Stimulated activated CD8-positive, alpha-beta memory T cell treated with anti-CD3 and anti-CD28 coated beads, Interleukin-4, amount 100 ng/mL, for 4 hours (primary cell): ENCODE measurements at places on chromosomes 4 and X.

- DNase-seq, result no peak
These were observed 2.0 kb downstream of the C4orf51 start for GRCh38 chr4:145681956-145682355.

GRCh38 chrX:2608638-2609430 is 82.3 kb upstream of the CD99 start:
- DNase-seq, result peak; percentile 74

- DNase-seq, result no peak
These were observed 10.9 kb downstream of the LRBA start for GRCh38 chr4:151004222-151004621.

DNA sequence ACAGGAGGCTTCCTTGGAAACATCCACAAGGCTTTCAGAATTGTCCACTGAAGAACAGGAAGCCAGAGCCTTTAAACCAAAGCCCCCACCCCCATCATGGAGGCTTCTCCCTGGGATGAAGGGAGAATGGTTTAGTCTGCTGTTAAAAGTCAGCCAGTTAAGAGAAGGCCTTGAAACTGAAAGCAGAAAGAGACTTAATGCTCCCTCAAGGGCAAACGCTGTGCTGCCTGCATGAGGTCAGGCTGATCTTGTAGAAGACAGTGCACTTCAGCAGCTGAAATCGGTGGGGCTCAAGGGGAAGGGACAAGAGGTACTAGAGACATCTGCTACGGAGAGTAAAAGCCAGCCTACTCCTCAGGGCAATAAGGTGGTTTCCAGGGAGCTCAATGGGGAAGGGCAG is 69.0 kb downstream of the HPRT1 start:
- DNase-seq, result no peak

DNA sequence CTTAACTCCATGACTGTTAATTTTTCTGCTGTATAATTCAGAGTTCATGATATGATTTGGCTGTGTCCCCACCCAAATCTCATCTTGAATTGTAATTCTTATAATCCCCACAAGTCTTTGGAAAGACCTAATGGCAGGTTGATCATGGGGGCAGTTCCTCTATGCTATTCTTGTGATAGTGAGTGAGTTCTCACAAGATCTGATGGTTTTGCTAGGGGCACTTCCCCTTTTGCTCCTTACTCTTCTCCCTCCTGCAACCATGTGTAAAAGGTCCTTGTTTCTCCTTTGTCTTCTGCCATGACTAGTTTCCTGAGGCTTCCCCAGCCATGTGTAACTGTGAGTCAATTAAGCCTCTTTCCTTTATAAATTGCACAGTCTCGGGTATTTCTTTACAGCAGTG is 1751.9 kb downstream of the ARAP2 start:
- no peak for DNase-seq

GRCh38 chrX:42175843-42176242 is 252.5 kb upstream of the CASK start:
- DNase-seq, result no peak

- DNase-seq, result no peak
These were observed 132.7 kb downstream of the TMEM164 start for GRCh38 chrX:110135618-110136017.

GRCh38 chr4:1365271-1366178 is 18.5 kb downstream of the UVSSA start:
- DNase-seq, result no peak

DNA sequence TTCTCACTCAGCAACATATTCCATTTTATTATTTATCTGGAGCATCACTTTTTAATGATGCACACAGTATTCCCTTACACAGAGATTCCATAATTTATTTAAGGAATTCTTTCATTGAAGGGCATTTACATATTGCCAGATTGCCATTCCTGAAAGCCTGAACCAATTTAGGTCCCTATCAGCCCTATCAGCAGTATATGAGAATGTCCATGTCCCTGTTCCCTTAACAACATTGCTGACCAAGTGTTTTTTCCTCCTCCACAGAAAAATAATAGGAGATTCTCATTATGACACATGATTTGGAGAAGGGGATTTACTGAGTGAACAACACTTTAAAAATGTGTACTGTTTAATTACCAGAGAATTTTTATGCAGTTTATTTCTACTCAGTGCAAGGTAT is 90.1 kb upstream of the PHOX2B start:
- no peak for DNase-seq

DNA sequence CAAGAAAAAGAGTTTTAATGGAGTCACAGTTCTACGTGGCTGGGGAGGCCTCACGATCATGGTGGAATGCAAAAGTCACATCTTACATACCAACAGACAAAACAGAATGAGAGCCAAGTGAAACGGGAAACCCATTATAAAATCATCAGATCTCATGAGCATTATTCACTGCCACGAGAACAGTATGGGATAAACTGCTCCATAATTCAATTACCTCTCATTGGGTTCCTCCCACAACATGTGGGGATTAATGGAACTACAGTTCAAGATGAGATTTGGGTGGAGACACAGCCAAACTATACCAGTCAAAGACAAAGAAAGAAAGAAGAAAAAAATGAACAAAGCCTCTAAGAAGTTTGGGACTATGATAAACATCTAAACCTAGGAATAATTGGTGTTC is 158.9 kb downstream of the GC start:
- DNase-seq, result no peak

- DNase-seq, result no peak
These were observed 34.3 kb upstream of the ARMCX4 start for GRCh38 chrX:101450961-101451360.

DNA sequence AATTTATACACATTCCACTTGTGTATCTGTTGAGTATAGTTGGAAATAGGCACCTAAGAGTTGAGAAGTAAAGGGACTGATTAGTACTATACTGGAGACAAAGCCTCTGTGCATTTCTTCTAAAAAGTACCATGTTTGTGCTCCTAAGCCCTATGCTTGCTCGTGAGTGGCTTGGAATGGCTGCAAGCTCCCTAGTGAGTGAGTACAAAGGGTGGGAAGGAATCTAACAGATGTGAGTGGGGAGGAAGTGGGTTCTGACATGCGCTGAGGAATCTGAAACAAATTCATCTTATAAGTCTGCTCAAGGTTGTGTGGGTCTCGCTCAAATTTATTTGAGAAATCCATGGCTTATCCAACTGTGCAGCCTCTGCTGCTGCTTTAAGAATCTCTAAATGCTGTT is 13.3 kb downstream of the SPCS3 start:
- DNase-seq, result no peak

DNA sequence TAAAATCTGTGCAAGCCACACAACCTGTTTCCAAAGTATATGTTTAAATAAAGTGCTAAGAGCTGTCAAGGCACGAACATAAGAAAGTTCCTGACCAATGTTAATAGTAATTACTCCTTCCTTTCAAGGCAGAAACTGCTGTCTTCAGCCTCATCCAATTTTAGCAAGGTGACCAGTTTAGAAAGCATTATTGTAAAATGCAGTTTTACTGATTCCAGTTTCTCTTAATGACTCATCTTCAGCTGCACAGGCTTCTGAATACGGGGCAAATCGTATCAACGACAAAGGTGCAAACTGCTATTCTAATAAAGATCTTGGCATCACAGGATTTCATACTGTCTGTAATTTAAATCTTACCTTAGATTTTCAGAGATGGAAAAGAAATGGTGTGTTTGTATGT is 87.5 kb downstream of the PPP3CA start:
- no peak for DNase-seq

DNA sequence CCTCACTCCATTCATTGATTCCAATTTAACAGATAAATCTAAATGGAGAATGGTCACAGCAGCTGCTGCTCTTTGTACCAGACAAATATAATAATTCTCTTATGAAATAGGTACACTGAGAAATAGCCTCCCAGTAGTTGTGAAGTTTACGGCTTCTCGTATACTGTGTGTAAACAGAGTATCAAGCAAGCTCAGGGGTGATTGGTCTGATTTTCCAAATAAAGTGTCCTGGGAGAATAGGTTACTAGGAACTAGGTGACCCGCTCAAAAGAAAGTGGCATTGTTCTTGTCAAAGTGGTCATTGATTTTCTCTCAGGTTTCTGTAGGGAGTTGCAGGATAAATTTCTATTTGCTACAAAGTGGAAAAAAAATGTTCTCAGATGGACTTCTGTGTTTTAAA is 838.2 kb downstream of the RAPGEF2 start:
- DNase-seq, result no peak

DNA sequence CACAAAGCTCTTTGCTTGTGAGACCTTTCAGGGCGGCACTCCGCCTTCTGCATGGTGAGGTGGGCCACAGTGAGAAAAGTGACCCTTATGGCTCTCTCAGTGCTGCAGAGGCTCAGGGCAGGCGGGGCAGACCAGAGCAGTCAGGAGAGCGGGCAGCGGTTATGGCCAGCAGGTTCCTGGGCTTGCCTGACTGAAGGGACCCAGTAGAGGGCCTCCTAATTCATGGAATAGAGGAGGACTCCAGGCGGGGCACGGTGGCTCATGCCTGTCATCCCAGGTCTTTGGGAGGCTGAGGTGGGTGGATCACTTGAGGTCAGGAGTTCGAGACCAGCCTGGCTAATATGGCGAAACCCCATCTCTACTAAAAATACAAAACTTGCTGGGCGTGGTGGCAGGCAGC is 91.4 kb downstream of the CLNK start:
- no peak for DNase-seq

DNA sequence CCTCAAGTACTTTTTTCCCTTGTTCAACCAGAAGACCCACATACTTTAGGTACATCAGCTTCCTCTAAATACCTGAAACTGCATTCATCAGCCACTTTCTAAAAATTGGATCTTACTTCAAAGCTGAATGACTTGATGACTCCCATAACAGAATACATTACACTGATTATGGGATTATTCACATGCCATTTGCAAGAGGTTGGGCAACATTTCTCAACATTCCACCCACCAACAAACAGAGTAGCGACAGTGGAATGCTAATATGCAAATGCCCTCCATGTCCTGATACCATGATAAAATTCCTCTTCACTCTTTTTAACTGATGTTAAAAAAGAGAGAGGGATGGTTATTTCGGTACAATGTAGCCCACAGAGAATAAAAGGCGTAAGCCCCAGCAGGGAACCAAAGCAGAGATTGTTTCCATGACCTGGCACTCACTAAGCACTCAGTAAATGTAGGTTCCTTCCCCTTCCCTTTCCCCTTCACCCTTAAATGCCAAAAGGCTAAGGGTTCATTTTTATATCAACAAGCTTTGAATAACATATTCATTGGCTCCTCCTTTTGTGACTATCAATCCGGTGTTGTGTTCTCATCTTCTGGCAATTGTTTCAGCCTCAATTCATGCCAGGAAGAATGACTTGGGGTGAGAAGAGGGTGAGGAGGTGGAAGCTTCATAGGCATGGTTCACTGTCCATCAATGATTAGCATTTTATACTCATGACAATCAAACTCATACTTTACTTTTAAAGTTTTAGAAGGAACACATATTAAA is 317.2 kb downstream of the DHX15 start:
- no peak for DNase-seq

- no peak for DNase-seq
These were observed 179.0 kb downstream of the DHX15 start for GRCh38 chr4:24405341-24405740.

- no peak for DNase-seq
These were observed 8.7 kb upstream of the TECRL start for GRCh38 chr4:64417974-64418373.

GRCh38 chr4:37685823-37686372 is 278 bp downstream of the RELL1 start:
- DNase-seq, result no peak

DNA sequence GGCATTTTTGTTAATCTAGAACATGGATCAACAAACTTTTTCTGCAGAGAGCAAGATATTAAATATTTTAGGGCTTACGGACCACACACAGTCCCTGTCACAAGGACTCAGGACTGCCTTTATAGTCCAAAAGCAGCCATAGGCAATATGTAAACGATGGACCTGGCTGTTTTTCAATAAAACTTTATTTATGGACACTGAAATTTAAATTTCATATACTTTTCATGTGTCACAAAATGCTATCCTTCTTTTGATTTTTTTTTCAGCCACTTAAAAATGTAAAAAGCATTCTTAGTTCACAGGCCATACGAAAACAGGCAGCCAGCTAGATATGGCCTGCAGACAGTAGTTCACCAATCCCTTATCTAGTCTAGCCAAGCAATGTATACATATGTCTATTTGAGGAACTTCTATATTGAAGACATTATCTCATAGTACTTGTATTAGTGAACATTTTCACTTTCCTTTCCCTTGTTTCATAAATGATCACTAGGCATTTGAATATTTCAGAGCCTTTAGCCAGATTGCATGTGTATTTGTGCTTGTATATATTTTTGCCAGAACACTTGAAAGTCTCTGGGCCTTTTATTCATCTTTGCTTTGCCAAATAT is 350.9 kb downstream of the RPA4 start:
- DNase-seq, result no peak

GRCh38 chrX:39936886-39937770 is 160.6 kb downstream of the BCOR start:
- no peak for DNase-seq

DNA sequence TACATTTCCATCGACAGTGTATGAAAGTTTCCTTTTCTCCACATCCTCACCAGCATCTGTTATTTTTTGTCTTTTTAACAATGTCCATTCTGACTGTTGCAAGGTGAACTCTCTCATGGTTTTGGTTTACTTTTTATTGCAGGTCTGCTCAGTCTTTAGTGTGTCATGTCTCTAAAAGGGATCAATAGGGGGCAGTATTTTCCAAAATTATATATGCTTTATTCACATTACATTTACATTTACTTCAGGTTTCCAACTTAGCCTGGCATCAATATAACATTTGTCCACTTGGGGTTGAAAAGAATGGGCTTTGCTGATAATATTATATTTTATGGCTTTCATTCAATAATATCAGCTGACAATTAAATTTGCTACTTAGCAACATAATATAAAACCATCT is 265.0 kb upstream of the SLITRK2 start:
- DNase-seq, result no peak

DNA sequence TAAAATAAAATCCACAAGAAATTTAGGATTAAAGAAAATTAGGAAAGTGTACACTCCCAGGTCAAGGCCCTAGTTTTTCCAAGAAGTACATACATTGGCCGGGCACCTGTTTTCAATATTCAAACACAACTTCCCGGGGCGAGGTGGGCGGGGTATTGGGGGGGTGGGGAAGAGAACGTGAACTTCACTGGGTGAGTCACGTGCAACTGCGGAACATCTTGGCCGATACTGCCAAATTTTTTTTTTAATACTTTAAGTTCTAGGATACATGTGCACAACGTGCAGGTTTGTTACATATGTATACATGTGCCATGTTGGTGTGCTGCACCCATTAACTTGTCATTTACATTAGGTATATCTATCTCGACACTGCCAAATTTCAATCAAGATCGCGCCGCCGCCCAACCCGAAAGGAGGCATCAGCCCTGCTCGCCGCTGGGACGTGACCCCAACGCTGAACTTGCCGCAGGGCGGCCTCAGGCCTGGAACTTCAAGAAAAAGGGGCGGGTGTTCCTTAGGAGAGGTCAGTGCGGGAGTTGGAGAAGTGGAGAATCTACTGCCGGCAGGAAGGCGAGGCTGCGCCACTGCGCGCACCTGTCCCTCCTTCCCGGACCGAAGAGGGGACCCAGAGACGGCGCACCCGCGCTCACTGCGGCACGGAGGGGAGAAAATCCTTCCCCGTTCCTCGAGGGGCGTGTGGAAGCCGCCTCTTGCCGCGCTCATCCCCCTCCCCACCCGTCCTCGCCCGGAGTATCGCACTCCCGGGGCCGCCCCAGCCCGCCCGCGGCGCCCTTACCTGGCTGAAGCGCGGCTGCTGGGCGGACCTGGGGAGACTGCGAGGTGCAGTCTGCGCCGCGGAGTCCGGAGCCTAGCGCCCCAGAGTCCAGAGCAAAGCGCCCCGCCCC is at the start of gene TEC:
Gene TEC, minus strand, starts transcription at position 883 of the 905 bp plus-strand sequence. CDS start 41,224 bp downstream, outside the sequence.
- DNase-seq, result peak; percentile 19

- DNase-seq, result no peak
These were observed 22.8 kb downstream of the ELOVL6 start for GRCh38 chr4:110175634-110176033.

GRCh38 chr4:153131596-153131995 is 72.6 kb upstream of the TRIM2 start:
- DNase-seq, result no peak
